ENCODE measurements at places on chromosomes 12 and 14. TPM values are rescaled to one million over a fixed set of nuclear protein-coding genes. Genes with fewer than 3 reads are reported as not detected.
A peak's percentile ranks its signal among the peaks of the same experiment; 100 is the strongest.

The LMNTD1 gene
- total RNA-seq: 0.08 TPM

The ARHGAP9 gene
- 1.1 TPM for total RNA-seq

The PARP11 gene
- total RNA-seq: 9.0 TPM

The SERPINA3 gene
- 33.9 TPM for total RNA-seq

The SLC39A5 gene
- total RNA-seq: 0.08 TPM

The PRH2 gene
- total RNA-seq: not detected

The PLEKHG7 gene
- total RNA-seq: not detected

The PHETA1 gene
- total RNA-seq: 14.7 TPM

The FAM177A1 gene
- 50.5 TPM for total RNA-seq

The WIF1 gene
- total RNA-seq: not detected

The PTCSC3 gene
- not detected for total RNA-seq

The CCDC196 gene
- not detected for total RNA-seq

The ITPK1 gene
- total RNA-seq: 21.3 TPM

The NEUROD4 gene
- not detected for total RNA-seq

DNA sequence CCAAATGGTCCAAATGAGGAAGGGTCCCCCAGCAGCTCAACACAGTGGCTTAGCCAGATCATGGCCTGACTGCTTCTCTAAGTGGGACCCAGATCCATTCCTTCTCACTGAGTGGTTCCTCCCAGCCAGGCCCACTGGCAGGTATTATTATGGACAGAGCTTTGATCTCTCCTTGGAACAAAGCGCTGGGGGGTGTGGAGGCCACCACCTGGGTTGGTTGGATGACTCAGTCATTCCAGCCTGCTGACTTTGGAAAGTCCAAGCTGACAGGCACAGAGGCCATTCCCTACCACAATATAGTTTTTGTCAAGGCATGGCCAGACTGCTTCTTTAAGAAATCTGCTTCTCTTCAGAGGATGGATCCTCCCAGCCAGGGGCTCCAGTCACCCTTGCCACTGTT lies 341.1 kb downstream of the BTG1 start:
- peak; percentile 65 for DNase-seq

- no peak for DNase-seq
These were observed 65.1 kb upstream of the SLCO1B1 start for GRCh38 chr12:21065845-21066244.

DNA sequence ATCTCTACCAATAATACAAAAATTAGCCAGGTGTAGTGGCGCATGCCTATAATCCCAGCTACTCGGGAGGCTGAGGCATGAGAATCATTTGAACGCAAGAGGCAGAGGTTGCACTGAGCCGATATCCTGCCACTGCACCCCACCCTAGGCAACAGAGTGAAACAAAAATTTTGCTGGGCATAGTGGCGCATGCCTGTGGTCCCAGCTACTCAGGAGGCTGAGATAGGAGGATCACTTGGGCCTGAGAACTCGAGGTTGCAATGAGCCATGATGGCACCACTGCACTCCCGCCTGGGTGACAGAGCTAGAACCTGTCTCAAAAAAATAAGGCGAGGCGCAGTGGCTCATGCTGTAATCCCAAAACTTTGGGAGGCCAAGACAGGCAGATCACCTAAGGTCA lies 9.5 kb downstream of the ATXN2 start:
- DNase-seq: no peak

DNA sequence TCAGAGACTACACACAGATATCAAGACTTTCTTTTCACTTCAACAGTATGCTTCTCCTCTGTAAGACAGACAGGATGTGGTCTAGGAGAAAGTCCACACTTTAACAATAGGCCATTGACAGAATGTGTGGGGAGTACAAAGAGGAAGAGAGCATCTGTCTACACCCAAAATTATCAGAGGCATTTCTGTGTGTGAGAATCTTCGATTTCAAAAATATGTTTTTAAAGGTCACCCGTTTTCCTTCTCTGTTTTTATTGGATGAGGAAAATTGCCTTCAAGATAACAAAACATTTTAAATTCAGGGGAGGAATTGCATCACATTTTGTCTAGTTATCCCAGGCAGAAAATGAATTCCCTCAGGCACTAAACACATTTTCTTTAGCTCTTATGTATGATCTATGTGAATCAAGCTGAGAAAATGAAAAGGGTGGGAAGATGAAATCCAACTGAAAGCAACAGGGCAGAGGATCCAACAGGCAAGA lies 16.4 kb downstream of the NAV3 start:
- no peak for DNase-seq

GRCh38 chr12:85350356-85350755 lies 70.3 kb downstream of the ALX1 start:
- DNase-seq: no peak

- DNase-seq: no peak
These were observed 26.3 kb upstream of the TC2N start for GRCh38 chr14:91893669-91894068.

DNA sequence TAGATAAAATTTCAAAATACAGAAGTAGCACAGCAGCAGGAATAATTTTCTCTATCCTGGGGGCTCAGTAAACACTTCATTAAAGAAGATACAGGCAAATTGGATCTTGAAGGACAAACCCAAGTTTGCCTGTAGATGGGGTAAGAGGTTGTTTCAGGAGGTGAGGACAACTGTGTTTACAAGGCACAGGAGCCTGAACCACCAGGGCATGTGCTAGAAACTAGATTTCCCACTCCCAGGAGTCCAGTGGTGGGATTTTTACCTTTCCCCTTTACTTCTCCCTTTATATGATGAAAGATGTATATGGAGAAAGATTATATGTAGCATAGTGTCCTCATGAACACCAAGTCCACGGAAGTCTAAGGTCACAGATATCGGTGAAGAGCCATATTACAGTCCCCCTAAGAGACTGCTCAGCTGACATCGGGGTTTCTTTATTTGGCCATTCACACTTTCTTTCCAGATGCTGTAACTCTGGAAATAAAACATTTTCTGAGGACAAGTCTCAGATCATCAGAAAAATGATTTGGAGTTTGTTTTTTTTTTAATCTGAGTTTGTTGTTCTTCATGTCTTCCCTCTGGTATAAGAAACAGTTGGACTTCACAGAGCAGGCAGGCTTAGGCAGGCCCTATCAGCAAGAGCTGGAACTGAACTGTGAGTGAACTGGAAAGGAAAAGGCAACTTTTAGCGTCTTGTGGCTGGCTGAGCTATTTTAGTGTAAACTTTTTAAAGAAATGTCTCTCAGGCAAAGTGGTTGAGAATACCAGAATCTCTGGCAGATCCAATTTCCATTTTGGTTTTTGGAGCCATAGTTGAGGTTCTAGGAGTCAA lies 8.0 kb upstream of the EVL start:
- DNase-seq: no peak

- no peak for DNase-seq
These were observed 24.4 kb downstream of the ADCY6 start for GRCh38 chr12:48764521-48764920.

DNA sequence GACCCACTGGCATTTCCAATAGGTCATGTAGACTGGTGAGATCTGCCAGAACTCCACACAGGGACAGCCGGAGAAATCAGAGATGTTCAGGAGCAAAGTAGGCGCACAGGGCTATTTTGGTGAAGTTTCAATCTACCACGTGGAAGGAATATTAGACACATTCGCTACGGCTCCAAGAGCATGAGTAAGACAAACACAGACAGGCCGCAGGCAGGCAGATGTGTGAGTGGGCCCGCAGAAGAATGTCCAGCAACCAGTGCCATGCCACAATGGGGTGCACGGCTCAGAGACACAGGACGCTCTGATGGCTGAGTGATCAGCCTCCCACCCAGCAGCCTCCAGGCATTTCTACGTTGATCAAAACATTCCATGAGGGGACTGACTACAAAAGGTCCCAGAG lies 10.4 kb downstream of the SLC15A4 start:
- DNase-seq: no peak

DNA sequence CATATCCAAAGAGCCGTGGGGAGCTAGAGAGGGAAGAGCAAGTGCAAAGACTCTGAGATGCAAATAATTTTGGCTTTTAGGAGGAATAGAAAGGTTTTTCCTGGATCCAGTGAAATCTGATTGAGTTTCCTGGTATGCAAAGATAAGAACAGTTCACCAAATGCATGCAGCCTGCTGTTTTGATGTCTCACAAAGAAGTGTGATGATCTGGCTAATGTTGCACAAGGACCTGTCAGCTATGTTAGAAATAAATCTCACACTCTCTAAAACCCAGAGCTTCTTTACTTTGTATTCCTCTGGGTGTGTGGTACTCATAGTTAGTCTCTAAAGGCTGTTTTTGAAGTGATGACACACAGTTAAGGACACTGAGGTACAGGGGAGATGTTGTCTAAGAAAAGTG lies 321.4 kb downstream of the AACS start:
- no peak for DNase-seq

DNA sequence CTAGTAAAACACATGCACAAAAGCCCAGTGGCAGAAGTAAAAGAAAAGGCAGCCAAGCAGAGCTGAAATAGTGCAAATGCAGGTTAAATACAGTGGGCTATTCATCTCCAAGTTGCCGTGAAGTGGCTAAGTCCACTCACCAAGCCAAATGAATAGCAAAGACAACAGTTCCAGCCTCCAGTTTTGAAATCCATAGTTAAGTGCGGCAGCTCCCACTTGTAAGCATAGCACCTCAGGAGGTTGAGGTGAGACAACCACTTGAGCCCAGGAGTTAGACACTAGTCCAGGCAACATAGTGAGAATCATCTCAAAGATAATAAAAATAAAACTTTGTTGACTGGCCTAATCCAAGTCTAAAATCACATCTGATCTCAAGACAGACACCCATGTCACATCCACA lies 9.8 kb upstream of the PHLDA1 start:
- DNase-seq: no peak

- no peak for DNase-seq
These were observed 707.1 kb upstream of the USP15 start for GRCh38 chr12:61553091-61553490.

- no peak for DNase-seq
These were observed 89.0 kb downstream of the SCARB1 start for GRCh38 chr12:124774462-124775167.

DNA sequence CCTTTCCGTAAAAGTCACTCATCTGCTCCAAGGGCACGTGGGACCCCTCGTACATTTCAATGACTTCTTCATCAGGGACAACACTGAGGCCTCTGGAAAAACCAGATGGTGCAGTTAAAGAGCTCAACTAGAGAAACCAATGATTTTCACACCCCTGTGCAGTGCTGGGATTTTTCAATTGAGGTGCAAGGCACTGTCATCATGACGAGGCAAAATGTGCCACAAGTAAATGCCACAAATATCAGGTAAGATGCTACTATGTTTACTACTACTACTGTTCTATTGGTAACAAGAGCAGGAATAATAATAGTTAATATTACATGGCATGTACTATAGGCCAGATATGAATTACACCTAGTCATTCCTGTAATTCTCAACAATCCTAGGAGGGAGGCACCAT lies 42.4 kb downstream of the NT5DC3 start:
- DNase-seq: no peak

DNA sequence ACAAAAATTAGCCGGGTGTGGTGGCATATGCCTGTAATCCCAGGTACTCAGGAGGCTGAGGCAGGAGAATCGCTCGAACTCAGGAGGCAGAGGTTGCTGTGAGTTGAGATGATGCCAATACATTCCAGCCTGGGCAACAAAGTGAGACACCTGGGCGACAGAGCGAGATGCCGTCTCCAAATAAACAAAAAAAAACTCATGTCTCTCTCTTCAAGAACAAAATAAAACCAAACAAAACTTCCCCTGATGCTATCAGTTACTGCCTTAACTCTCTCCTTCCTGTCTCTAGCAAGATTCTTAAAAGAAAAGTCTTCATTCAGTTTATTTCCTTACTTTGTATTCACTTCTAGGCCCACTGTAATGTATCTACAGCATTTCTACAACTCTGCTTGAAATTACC lies 20.8 kb downstream of the KLHL28 start:
- DNase-seq: no peak

DNA sequence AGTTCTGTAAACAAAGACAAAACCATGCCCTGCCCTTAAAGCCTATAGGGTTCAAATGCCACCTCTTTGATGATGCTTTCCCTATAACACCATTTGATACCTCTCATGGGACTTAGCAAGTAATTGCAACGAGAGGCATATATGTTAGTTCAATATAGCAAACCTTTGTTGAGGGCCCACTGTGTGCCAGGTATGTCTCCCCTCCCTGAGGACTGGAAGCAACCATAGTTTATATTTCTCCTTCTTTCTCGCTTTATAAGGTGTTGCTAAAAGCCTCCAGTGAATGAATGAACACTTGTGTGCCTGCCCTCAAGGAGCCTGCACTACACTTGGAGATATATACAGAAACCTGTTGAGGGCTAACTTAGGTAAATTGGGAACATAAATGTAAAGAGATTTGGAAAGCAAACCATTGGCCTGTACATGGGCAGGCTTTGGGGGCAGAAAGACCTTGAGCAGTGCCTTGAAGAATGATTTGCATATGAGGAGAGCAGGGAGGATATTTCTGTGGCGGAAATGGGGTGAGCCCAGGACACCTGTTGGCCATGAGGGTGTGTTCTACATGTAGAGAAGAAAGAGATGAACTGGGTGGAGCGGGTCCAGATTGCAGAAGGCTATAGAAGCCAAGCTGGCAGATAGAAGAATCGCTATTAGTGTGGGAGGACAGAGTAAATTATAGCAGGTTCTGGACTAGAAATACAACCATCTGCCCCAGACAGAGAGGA lies 1.8 kb upstream of the CKAP4 start:
- no peak for DNase-seq

DNA sequence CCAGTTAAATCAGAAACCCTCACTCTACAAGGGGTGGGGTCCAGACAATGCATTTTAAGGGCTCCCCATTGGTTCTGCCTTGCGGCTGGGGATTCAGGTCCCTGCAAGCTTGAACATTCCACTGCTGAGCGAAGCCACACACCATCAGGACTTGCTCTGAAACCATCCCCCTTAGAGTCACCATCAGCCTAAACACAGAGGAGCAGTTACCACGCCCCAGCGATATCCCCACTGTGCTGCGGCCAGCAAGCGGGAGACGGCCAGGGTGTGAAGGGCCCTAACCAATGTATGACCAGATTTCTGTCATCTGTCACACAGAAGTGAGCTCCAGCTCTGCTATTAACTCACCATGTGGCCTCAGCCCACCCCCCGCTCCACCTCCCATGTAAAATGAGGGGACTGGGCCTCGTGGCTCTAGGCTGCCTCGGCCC lies 29.7 kb downstream of the CCDC88C start:
- no peak for DNase-seq

- DNase-seq: no peak
These were observed 232.7 kb downstream of the SLC16A7 start for GRCh38 chr12:59828521-59828920.

Data from kidney epithelial cell (primary cell).